ENCODE measurements at places on chromosomes 5 and 9.

DNA sequence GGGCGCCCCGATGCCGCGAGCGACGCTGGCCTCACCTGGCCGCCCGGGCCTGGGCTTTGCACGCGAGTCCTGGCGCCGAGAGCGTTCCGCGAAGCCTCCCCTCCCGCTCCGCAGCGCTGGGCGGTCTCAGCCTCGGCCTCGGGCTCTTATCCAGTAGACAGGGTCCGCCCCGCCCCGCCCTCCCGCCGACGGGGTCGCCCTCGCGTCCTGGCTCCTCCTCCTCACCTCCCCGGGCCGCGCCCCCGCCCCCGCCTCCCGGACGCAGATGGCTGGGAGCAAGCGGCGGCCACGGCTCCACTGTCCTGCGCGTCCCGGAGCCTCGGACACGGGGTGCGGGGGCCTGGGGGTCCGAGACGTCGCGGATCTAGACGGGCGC, at the start of gene SLC6A3:
Gene SLC6A3 (minus strand): TSS at position 128 of the 376 bp plus-strand sequence. CDS start 2,243 bp downstream, outside the sequence.
- H3K36me3 ChIP-seq = no peaks in the 10 kb centered on the region
- H3K4me3 ChIP-seq = no peak within 1 kb of the TSS
- DNase-seq = peak; percentile 4

DNA sequence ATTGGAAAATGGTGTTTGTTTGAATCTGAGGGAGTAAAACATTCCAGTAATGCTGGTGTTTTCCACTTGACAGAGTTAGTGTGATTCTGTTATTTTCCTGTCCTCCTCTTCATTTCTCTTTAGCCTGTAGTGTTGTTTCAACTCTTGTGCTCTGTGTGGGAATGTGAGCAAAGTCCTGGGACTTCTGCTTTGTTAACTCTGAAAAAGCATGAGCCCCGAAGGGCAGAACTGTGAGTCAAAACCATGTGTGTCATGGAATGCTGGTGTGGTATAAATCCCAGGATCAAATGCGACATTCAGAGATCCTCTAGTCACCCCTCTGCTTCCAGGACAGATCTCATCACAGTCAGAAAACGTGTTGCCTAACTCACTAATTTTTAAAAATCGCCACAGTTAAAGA, 8.9 kb downstream of the F2R start:
- no peak for DNase-seq
- H3K36me3 ChIP-seq = no peaks in the 10 kb centered on the region
- H3K4me1 ChIP-seq = no peaks in the 10 kb centered on the region
- H3K4me3 ChIP-seq = no peak overlapping the region
- H3K27me3 ChIP-seq = no peaks in the 10 kb centered on the region

GRCh38 chr5:116674881-116675625, 100.4 kb upstream of the SEMA6A start:
- no peaks in the 10 kb centered on the region for H3K4me1 ChIP-seq
- H3K4me3 ChIP-seq = no peak overlapping the region
- no peak for DNase-seq
- H3K27ac ChIP-seq = no peak overlapping the region

- H3K27ac ChIP-seq = no peak overlapping the region
- H3K4me1 ChIP-seq = no peaks in the 10 kb centered on the region
- no peak for DNase-seq
- H3K4me3 ChIP-seq = no peak overlapping the region
- no peaks in the 10 kb centered on the region for H3K36me3 ChIP-seq
Measured at GRCh38 chr5:145976431-145977155, 40.2 kb downstream of the SH3RF2 start.

DNA sequence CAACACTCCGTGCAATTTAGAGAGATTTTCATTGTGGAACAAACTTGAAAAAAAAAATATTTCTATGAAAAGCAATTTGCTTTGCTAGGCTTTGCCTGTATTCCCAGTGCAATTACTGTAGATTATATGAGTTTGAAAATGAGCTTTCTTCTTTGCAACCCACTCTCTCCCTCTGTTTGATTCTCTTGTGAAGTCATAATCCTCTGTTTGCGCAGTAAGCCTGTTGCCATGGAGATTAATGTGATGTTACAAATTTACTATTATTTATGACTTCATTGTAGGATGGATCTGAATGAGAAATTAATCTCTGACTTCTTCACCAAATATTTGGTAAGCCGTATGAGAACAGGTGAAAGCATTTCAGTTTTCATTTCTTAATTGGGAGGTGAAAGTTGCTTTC, 320.3 kb downstream of the SPATA31D1 start:
- no peaks in the 10 kb centered on the region for H3K4me1 ChIP-seq
- H3K27ac ChIP-seq = no peak overlapping the region
- no peak for DNase-seq
- H3K4me3 ChIP-seq = no peak overlapping the region
- no peaks in the 10 kb centered on the region for H3K36me3 ChIP-seq

- H3K27me3 ChIP-seq = no peaks in the 10 kb centered on the region
- no peaks in the 10 kb centered on the region for H3K4me1 ChIP-seq
- H3K4me3 ChIP-seq = no peak overlapping the region
- no peak for DNase-seq
- H3K27ac ChIP-seq = no peak overlapping the region
- H3K36me3 ChIP-seq = no peaks in the 10 kb centered on the region
Measured at GRCh38 chr5:95191330-95191729, 93.6 kb downstream of the MCTP1 start.

GRCh38 chr5:75630875-75631274, 19.6 kb downstream of the ANKDD1B start:
- H3K36me3 ChIP-seq = no peaks in the 10 kb centered on the region
- H3K4me3 ChIP-seq = no peak overlapping the region
- no peaks in the 10 kb centered on the region for H3K4me1 ChIP-seq
- H3K27me3 ChIP-seq = no peaks in the 10 kb centered on the region

DNA sequence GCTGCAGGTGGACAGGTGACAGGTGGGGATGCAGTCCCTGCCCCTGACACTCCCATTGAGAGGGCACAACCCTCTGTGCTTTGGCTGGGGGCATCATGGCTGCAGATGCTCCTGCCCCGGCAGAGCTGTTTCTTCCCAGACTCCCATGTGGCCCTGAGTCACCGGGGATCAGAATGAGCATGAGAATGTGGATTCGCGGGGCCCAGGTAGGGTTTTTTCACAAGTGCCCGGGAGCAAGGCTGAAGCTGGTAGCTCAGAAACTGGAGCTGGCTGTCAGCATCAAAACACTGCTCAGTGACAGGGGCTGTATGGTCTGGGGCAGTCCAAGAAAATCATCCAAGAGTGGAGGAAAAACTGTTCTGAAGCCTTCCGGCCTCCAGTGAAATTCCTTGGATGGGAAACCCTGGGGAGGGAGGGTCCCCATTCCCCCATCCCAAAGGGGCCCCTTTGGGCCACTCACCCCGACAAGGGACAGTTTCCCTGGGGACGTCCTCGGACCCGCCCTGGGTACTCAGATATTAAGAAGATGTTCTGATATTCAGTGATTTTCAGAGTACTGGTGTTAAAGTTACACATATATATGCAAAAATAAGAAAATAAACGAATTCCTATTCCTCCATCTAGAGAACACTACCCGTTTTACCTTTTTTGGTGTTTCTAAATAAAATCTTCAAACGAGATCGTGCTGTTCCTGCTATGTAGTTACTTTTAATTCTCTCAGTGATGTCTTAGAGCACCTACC, 120.1 kb upstream of the LPCAT1 start:
- peaks cover 12% of the 10 kb centered on the region for H3K4me1 ChIP-seq
- H3K4me3 ChIP-seq = no peak overlapping the region
- no peak overlapping the region for H3K27ac ChIP-seq

- H3K4me3 ChIP-seq = no peak overlapping the region
- no peak for DNase-seq
- no peaks in the 10 kb centered on the region for H3K4me1 ChIP-seq
- H3K36me3 ChIP-seq = no peaks in the 10 kb centered on the region
Measured at GRCh38 chr9:79984429-79985067, 412.8 kb downstream of the TLE4 start.

DNA sequence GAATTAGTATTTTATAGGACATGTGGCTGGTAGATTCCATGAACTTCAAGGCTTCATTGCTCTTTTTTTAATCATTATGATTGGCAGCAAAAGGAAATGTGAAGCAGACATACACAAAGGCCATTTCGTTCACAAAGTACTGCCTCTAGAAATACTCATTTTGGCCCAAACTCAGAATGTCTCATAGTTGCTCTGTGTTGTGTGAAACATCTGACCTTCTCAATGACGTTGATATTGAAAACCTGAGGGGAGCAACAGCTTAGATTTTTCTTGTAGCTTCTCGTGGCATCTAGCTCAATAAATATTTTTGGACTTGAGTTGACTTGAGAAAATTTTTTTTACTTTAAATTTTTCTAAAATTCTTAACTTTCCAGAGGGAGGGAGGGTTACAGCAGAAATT, 12.4 kb downstream of the KCNV2 start:
- H3K36me3 ChIP-seq = no peaks in the 10 kb centered on the region
- H3K27ac ChIP-seq = no peak overlapping the region
- no peaks in the 10 kb centered on the region for H3K4me1 ChIP-seq
- H3K27me3 ChIP-seq = no peaks in the 10 kb centered on the region
- H3K4me3 ChIP-seq = no peak overlapping the region

DNA sequence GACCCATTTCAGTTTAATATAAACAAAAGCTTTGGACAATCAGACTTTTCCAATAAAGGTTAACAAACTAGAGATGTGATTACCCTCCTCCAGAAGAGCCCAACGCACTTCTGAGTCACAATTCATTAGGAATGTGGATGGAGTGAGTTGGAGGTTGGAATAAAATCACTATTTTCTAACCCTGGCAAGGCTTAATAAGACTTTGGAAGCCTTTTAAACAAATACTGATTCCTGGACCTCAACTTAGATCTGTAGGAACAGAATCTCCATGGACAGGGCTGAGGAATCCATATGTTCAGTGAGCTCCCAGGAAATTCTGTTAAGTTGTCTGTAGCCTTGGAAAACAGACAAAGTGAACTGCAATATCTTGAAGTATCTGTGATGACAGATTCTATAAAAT, 233.5 kb upstream of the ELL2 start:
- H3K36me3 ChIP-seq = no peaks in the 10 kb centered on the region
- H3K4me3 ChIP-seq = no peak overlapping the region
- H3K27me3 ChIP-seq = no peaks in the 10 kb centered on the region
- DNase-seq = no peak

- DNase-seq = no peak
- no peaks in the 10 kb centered on the region for H3K4me1 ChIP-seq
- H3K27me3 ChIP-seq = no peaks in the 10 kb centered on the region
- H3K27ac ChIP-seq = no peak overlapping the region
- no peak overlapping the region for H3K4me3 ChIP-seq
Measured at GRCh38 chr9:125495172-125496119, 211.6 kb downstream of the MAPKAP1 start.
